ENCODE measurements at places on chromosomes 11 and 22.

- no peak for DNase-seq
Measured at GRCh38 chr11:363948-364761, 5.1 kb upstream of the B4GALNT4 start.

DNA sequence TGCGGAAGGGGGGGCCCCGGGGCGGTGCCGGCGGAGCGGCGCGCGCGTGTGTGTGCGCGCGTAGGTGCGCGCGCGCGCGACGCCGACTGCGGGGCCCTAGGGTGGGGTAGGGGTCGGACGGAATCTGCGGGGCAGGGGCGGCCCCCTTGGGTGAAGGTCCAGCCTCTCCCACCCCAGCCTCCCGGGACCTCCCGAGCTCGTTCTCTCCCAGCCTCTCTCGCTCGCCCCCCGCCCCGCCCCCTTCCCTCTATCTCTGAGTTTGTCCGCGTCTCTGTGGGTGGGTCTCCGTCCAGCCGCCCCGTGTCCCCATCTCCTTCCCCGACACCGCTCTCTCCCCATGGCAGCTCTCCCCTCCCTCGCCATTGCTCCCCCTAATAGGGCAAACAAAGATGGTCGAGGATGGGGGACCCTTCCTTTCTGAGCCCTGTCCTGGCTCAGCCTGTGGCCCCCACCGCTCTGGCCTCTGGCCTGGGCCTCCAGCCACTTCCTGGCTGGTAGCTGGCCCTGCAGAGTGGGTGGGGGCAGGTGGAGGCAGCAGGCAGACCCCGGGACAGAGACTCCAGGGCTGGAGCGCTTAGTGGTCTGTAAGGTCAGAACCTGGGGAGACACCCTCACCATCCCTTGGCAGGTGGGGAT is 33.0 kb upstream of the PRR5 start:
- DNase-seq, result no peak

- DNase-seq, result no peak
Measured at GRCh38 chr11:10628508-10629236, 60.2 kb upstream of the LYVE1 start.

- no peak for DNase-seq
Measured at GRCh38 chr22:38497869-38498268, 8.2 kb downstream of the DDX17 start.

DNA sequence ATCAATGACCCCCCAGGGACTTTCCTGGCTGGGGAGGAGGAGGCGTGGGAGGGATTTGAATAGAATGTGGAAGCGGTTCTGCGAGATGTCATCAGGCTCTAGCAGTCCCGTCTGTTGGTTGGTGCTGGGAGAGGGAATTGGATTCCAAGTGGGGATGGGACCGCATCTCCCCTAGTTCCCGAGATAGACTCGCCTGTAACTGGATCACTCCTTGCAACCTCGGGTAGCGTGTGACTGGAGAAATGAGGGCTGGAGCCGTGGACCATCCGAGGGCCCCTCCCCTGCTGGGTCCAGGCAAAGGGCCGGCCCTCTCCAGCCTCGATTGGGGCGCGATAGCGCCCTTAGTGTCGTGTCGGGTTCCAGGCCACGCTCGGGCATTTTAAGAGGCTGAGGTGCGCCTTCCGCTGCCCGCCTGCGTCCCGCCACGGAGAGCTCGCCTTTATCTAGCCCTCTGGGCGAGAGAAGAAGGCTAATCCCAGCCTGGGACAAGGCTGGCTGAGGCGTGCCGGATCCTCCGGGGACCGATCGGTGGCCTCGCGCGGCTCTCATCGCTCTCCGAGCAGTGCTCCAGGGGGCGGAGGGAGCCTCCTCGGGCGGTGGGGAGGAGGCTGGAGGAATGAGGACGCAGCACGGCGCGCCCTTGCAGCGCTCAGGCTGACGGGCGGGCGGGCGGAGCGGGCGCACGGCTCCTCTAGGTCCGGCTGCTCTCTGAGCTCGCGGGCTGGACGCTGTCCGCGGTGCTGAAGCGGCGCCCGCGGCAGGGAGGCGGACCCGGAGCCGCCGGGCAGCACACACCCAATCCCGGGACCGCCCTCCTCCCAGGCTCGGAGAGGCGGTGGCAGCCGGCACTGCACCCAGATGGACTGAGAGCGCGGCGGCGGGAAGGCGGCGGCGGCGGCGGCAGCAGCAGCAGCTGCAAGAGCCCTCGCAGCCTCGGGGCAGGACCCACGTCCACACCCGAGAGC is 107.8 kb downstream of the OSBP2 start:
- peak; percentile 90 for DNase-seq

GRCh38 chr11:118059246-118059940 is 17.5 kb upstream of the TMPRSS4 start:
- no peak for DNase-seq

DNA sequence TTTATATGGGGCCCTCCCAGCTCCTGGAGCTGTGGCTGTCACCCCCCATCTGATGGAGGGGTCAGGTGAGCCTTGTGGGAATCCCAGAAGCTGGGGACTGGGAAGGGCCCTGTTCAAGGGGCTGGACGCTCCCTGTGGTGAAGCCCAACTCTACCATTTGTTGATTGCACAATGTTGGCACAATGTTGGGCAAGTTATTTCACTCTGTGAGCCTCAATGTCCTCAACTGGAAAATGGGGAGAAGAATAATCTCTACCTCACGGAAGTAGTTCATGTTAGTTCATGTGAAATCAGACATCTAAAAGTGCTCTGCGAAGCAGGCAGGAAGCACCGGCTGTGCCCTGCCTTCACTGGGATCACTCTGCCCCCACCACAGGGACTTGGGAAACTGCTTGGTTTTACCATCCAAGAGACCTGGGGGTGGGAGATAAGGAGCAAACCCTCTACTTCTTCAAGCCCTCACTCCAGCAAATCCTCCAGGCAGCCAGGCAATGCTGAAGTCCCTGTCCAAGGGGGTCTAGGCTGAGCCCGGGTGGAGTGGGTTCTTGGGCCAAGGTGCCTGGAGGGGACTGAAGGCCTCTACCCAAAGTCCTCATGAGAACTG is 715 bp upstream of the PRR5 start:
- no peak for DNase-seq

DNA sequence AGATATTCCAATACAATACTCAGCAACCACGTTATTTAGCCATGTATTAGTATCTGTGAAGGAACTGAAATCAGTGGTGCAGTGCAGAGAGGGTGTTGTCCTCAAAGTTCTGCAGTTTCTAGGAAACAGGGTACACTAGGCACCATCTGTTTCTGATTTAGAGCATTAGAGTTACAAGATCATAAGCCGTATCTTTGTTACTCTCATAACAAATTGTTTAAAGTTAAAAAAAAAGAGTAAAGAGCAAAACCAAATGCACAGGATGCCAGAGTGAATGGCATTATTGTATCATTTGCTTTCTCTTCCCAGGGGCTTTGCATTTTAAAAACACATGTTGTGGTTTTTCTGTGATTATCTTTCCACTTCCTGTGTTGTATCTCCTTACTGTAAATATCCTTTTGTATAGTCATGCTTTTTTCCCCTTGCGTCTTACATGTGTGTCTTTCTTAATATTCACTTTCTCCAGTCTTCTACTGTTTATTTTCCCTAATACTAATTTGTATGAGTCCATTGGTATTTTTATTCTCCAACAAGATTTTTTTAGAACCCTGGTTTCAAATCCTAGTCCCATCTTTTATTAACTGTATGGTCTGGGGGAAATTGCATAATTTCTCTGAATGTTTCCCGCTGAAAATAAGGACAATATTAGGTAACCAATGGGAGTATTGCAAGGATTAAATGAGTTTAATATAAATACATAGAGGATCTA is 15.2 kb upstream of the NUP160 start:
- DNase-seq, result peak; percentile 71

- peak; percentile 35 for DNase-seq
Measured at GRCh38 chr11:74620531-74620930, 28.1 kb downstream of the POLD3 start.

- no peak for DNase-seq
Measured at GRCh38 chr11:94801866-94802460, 33.8 kb downstream of the AMOTL1 start.
